Nucleus accumbens (tissue), 56 donors: ENCODE measurements at places on chromosomes 4 and X.

GRCh38 chrX:129957241-129958082, 25.0 kb upstream of the BCORL1 start:
- DNase-seq = peak; percentile 2

DNA sequence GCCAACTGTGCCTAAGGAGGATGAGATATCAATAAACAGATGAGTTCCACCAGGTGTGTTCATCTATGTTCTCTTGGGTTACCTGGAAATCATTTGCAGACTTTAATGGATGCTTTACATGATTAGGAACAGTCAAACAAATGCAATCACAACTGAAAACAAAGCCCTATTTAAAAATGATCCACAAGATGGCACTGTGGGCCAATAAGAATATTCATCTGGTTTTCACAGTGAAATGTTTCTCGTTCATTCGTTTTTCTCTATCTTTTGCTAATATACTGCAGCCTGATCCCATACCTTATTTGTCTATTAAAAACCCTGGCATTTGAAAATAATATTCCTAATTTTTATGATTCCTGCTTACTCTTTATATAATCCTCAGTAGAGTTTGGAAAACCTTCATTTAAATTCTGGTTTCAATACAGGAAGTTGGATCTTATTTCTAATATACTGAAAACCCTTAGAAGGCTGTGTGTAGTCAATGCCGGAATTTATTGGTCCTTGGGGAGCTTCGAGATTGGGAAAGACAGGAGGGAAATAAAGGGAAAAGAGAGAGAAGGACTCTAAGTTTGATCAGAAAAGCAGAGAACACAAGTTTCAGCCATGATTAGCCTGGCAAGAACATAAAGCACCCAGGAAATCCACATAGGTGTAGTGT, 63.8 kb upstream of the TAPT1 start:
- DNase-seq = no peak

DNA sequence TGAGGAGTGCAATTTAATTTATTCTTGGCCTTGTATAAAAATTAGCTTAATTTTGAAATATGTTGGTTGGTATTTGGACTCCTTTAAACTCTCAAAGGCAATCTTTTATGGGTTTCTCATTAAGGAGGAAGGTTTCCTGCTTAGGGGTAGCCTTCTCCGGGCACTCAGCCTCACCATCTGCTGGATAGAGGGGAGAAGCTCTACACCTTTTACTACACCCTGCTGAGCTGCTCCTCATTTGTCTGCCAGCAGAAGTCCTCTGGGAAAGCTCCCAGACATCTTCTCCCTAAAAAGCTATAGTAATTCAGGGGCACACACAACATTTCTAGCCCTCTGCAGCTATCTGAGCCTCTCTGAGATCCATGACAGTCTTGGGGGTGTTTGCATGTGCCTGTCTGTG, 179.1 kb downstream of the SOWAHB start:
- DNase-seq = no peak

GRCh38 chrX:30278365-30278764, 30.8 kb downstream of the NR0B1 start:
- no peak for DNase-seq

DNA sequence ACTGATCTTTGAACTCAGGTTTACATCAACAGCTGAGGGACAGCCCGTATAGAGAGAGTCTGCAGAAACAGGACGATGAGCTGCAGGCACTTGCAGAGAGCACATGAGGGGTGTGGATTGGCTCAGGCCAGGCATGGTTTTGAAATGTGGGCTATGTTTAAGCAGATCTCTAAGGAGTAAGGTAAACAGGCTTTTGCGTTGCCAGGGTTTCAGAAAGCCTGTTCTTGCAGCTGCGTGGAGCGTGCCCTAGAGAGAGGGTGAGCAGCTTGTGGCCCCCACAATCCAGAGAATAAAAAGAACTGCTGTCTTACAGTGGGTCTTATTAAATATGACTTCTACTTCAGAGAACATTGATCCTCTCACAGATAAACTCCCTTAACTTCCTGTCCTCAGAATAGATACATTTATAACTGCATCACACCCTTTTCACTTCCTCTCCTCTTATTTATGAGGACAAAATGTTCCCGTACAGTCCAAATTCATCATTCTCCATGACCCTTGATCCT, 64.1 kb downstream of the TMA16 start:
- no peak for DNase-seq

DNA sequence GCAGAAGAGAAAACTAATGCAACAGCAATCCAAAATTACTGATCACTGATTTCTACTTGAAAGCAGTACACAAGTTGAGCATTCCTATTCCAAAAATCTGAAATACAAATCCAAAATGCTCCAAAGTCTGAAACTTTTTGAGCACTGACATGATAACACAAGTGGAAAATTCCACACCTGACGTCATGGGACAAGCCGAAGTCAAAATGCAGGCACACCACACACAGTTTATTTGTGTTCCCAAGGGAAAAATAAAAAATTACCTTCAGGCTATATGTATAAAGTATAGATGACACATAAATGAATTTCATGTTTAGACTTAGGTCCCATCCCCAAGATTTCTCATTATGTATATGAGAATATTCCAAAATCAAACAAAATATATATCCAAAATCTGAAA, 20.7 kb downstream of the ANKRD50 start:
- no peak for DNase-seq

DNA sequence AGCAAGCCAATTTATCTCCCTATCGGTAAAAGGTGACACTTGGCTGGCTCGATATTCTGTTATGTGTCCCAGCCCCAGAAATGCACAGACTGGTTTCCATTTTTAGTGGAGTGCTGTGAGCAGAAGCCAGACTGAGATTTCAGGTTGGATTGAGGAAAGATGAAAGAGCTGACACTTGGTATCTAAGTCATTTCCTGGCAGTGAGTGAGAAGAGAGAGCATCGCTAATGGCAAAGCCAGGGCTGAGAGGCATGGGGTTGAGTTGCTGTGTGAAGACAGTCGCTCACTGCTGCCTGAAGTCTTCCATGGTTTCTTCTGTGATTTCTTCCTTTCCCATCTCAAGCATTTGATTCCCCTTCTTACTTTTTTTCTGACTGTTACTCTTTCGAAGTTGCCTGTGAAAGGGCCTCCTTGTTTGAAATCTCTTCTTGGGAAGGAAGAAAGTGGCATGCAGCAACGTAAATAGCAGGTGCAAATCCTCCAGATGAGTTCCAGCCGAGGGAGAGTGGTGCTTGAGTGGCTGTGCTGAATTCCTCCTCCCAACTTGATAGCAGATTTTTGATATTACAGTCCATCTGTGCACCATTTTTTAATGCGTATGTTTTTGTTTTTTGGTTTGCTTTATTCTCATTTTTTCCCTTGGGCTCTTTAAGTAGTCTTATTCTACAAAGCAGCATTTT, 109.2 kb upstream of the LIMCH1 start:
- DNase-seq = no peak

GRCh38 chr4:174538123-174538875, 16.0 kb upstream of the HPGD start:
- no peak for DNase-seq

GRCh38 chrX:15854080-15854655, 445 bp downstream of the AP1S2 start:
- peak; percentile 49 for DNase-seq

DNA sequence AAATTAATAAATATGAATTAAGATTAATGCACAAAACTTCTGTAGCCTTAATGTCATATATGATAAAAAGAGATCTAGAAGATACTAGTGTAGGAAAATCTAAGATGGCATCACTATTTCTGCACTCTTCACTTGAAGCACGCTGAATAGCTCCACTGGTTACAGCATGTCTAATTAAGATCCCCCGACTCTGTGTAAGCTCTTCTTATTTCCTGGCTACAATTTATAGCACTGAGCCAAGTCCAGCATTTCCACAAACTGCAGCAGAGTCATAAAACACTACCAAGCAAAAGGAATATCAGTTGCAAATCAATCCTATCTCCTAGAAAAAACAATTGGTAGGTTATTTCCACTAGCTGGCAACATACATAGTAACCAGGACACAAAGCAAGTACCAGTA, 1.3 kb upstream of the CCNA2 start:
- no peak for DNase-seq

DNA sequence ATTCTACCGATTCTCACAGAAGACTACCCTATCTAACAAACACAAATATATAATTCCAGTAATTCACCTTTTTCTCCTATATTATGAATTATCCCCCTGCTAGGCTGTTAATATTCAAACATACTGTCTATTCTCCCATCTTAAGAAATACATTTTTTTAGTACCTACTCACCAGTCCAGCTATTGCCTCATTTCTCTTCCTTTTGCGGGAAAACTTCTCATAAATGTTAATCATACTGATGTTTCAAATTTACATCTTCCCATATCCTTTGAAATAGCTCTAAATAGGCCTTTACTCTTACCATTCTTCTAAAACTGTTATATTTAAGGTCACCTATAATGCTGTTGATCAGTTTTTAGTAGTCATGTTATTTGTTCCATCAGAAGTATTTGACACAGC, 759.1 kb upstream of the SLIT2 start:
- no peak for DNase-seq

- no peak for DNase-seq
These were observed 43.2 kb downstream of the AKAP4 start for GRCh38 chrX:50157545-50158135.

DNA sequence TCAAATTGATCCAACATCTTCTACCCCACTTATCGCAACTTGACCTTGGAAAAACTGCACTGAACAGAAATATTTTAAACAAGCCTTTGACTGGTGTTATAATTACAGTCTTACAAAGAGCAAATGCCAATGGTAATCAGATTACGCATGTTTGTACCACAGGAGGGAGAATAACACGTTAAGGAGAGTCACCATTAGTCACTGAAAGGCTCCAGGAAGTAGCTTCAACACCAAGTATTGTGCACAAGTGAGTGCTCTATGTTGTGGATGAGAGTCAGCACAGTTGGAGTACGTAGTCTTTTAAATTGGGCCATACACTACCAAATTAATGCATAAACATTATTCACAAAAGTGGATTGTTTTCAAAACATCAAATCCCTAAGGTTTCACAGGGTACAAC, 1081.5 kb upstream of the TENM3 start:
- no peak for DNase-seq

- DNase-seq = no peak
These were observed 274.5 kb downstream of the SLC7A11 start for GRCh38 chr4:137967480-137968190.

DNA sequence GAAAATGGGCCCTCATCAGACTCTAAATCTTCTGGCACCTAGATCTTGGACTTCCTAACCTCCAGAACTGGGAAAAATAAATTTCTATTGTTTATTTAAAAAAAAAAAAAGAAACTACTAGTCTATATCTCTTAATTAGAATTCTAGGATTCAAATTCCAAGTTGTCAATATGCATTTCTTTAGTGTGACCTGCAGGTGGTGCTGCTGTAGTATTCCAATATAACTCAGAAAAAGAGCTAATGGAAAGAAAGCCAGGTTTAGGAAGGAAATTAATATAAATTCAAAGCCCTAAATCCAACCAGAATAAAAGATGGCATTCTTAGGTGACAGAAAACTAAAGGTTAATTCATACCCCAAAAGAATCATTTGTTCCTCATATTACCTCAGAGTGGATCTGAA, 80.0 kb upstream of the NALF2 start:
- no peak for DNase-seq

GRCh38 chr4:183078634-183079033, 20.4 kb upstream of the WWC2 start:
- DNase-seq = no peak

DNA sequence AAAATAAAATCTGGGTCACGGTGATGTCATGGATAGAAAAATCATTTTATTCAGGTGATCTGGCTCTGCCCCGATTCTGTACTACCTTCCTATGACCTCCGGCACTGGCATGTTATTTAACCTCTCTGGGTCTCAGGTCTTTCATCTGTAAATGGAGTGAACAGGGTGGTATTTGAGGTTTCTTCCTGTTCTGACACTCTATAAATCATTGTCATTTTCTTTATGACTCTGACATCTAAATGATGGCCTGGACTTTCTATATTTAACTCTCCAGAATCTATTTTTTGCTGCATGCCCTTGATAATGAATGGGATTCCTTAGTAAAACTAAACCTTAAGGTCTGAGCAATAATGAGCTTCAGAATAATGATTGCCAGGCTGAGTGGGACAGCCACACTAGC, 422.0 kb upstream of the CNKSR2 start:
- no peak for DNase-seq

DNA sequence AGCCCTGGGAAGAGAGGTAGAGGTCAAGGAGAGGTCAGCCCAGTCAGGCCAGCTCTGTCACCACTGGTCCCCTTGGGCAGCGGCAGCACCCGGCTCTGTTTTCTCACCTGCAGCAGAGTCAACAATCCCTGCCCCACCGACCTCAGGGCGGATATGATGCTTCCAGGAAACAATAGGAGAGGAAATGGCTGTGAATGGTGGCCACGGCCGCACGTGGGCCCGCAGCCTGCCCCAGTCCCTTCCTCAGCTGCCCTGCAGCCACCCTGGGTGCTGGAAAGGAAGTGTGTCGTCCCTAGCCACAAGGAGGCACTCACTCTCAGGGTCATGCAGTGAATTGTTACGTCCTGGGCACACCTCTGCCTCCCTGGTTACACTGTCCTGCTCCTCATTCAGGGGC, 92.5 kb upstream of the ENPP6 start:
- DNase-seq = no peak

GRCh38 chrX:16788477-16788876, 2.2 kb downstream of the TXLNG start:
- DNase-seq = no peak

DNA sequence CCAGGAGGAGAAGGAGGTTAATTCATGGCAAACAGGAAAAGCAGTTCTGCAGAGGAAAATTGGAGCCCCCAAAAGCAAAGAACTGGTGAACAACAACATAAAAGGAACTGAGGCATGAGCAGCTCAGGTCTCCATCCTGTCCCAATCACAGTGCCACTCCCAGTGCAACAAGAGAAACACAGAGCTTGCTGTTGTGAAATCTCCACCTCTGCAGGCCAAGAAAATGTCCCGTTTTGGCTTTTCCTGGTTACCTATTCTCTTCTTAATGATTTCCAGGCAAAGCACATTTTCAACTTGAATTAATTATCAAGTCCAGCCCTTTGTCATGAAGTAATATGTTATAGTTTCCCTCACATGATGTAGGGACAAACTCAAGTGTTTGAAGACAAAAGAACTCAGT, 778 bp downstream of the C1QTNF7 start:
- DNase-seq = no peak
